AG10803 (cell line): ENCODE measurements at places on chromosomes 6 and 20.

- DNase-seq: no peak
Measured at GRCh38 chr6:17098538-17098937, 3.3 kb upstream of the STMND1 start.

DNA sequence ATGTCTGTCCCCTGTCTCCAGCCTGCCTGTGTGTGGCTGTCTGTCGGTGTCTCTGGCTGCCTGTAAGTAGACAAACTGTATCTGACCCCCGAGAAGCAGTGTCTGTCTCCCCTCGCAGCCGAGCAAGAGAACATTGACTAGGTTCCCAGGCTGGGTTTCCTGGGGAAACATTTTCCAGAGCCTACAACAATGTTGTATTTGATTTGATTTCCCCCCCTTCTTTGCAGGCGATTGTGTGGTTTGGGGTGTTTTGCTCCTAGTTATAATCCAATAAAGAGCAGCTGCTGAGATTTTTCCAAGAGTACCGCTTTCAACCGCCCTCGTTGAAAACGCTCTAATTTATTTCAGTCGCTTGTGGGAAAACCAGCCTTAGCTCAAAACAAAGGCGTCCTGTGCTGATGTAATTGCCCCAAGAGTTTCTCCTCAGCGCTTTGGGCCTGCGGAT, 92.6 kb downstream of the CDC5L start:
- peak; percentile 49 for DNase-seq

GRCh38 chr20:60791823-60792222, 460.2 kb upstream of the CDH4 start:
- no peak for DNase-seq

GRCh38 chr6:82022614-82023129, 224.9 kb downstream of the IBTK start:
- peak; percentile 78 for DNase-seq

GRCh38 chr6:88238065-88238464, 71.9 kb upstream of the CNR1 start:
- DNase-seq: peak; percentile 4

DNA sequence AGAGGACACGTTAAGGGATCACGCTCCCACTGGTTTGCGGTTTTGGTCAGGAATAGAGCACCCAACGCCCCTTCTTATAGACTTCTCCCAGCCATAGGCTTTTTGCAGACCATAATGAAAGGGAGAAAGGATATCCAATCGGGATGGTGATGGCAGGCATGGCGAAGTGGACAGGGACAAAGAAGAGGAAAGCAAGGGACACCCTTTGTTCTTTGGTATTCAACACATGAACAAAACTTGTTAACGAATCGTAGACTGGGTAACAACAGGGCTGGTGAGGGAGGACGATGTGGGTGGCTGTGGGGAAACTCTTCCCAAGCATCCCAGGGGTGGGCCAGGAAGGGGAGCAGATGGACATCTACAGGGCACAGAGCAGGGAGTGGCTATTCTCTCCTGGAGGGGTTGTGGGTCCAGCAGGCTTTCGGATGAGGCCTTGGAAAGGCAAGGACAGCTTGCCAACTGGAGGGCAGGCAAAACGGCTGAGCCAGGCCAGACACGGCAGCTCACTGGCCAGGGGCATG, 1.4 kb upstream of the HSP90AB1 start:
- no peak for DNase-seq

GRCh38 chr6:167759912-167760311, 66.8 kb upstream of the AFDN start:
- DNase-seq: no peak

GRCh38 chr6:151205721-151206600, 33.8 kb upstream of the AKAP12 start:
- peak; percentile 19 for DNase-seq

DNA sequence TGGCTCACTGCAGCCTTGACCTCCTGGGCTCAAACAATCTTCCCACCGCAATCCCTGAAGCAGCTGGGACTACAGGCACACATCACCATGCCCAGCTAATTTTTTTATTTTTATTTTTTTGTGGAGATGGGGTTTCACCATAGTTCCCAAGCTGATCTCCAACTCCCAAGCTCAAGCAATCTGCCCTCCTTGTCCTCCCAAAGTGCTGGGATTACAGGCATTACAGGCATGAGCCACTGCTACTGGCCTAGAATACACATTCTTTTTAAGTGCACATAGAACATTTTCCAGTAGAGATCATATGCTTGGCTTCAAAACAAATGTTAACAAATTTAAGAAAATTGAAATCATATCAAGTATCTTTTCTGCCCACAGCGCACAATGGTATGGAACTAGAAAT, 176.8 kb upstream of the MARCKS start:
- no peak for DNase-seq

- no peak for DNase-seq
Measured at GRCh38 chr6:7999201-7999600, 65.0 kb downstream of the BLOC1S5 start.
